SK-N-SH treated with all-trans-retinoic acid at 6 μM for 48 hours (cell line): ENCODE measurements at places on chromosomes 5 and 9.

DNA sequence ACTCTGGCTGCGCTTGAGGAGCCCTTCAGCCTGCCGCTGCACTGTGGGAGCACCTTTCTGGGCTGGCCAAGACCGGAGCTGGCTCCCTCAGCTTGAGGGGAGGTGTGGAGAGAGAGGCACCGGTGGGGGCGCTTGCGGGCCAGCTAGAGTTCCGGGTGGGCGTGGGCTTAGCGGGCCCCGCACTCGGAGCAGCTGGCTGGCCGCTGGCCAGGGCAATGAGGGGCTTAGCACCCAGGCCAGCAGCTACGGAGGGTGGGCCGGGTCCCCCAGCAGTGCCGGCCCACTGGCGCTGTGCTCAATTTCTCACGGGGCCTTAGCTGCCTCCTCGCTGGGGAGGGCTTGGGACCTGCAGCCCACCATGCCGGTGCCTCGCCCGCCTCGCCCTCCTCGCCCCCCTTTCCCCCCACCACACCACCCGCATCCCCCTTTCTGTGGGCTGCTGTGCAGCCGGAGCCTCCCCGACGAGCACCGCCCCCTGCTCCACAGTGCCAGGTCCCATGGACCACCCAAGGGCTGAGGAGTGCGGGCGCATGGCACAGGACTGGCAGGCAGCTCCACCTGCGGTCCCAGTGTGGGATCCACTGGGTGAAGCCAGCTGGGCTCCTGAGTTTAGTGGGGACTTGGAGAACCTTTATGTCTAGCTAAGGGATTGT, 954.5 kb downstream of the DTWD2 start:
- no peak for ATAC-seq

DNA sequence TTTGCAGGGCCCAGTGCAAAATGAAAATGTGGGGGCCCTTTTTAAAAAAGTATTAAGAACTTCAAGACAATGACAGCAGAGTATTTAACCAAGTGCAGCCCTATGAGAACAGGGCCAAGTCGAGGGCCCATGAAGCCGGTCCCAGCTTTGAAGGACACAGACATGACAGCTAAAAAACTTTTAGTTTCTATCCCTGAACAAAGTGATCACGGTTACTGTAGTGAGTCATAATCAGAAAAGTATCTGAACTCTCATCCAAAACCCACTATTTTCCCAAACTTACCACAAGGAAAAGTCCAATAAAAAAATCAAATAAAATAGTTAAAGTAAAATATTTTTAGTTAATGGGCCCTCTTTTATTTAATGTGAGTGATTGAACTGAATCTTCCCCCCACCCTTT, 126.0 kb downstream of the MEF2C start:
- ATAC-seq = no peak

DNA sequence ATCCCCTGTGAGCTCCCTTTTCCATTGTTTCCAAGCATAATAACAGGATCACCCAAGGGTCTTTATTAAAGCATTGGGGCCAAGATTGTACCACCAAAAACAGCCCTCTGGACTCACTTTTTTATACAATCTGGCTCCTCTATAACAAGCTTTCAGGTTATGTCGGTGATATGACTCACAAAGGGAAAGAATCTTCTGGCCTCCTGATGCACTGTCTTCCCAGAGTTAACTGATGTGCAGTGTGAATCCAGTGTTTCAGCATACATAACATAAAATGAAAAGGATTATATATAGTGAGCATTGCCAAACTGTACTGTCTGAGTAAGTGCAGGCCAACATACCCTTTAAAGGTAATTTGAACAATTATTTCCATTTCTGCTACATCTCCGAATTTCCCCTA, 33.9 kb upstream of the MAN2A1 start:
- peak; percentile 72 for ATAC-seq

- ATAC-seq = no peak
These were observed 252.6 kb upstream of the IRX4 start for GRCh38 chr5:2135354-2135753.

GRCh38 chr9:27701016-27701415, 127.7 kb upstream of the C9orf72 start:
- ATAC-seq = no peak

DNA sequence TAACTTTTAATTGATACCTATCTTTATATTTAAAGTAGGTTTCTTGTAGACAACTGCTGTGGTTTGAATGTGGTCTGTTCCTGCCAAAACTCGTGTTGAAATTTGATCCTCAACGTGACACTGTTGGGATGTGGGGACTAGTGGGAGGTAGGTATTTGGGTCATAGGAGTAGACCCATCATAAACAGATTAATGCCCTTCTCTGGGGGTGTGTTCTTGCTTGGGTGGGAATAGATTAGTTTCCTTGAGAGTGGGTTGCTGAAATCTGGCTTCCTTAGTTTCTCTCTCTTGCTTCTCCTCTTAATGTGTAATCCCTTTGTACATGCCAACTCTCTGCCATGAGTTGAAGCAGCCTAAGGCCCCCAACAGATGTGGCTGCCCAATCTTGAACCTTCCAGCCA, 34.6 kb upstream of the IPPK start:
- ATAC-seq = no peak

DNA sequence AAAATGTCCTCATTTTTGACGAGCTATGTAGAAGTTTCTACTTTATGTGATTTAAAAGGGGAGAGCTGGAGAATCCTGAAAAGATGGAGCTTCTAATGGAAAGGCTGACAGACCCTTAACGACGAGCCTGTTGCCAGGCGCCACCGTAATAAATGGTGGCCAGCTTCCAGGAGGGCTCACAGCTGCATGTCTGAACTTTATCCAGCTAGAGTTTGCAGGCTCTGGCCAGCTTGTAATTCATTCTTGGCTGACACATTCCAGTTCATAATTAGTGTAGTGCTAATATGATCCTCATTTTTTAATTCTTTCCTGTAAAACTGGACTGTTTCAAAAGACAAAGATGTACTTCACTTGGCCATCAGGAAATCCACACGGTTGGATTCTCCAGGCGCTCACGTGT, 246.7 kb downstream of the GAS1 start:
- ATAC-seq = peak; percentile 73

GRCh38 chr5:10699281-10699874, 61.7 kb downstream of the DAP start:
- no peak for ATAC-seq

- peak; percentile 36; the same call in 1 of the 3 replicates for ATAC-seq
These were observed 168.0 kb downstream of the CCDC171 start for GRCh38 chr9:15720861-15721260.

DNA sequence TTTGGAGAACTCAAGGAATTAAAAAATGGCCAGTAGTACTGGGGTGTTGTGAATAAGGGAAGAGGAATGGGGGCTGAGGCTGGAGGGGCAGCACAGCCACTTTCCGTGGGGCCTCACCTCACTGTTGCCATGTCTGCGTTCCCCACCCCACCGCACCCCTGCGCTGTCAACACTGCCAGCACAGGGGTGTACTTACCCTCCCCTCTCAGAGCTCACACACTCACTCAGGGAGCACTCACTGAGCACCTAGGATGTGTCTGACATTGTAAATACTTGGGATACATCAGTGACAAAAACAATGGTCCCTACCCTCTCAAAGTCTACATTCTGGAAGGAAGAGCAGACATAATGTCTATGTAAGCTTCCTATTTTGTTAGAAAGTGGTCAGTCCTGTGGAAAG, 3.4 kb upstream of the RPS14 start:
- no peak for ATAC-seq

GRCh38 chr9:16640649-16641048, 229.8 kb downstream of the BNC2 start:
- ATAC-seq = peak; percentile 77

DNA sequence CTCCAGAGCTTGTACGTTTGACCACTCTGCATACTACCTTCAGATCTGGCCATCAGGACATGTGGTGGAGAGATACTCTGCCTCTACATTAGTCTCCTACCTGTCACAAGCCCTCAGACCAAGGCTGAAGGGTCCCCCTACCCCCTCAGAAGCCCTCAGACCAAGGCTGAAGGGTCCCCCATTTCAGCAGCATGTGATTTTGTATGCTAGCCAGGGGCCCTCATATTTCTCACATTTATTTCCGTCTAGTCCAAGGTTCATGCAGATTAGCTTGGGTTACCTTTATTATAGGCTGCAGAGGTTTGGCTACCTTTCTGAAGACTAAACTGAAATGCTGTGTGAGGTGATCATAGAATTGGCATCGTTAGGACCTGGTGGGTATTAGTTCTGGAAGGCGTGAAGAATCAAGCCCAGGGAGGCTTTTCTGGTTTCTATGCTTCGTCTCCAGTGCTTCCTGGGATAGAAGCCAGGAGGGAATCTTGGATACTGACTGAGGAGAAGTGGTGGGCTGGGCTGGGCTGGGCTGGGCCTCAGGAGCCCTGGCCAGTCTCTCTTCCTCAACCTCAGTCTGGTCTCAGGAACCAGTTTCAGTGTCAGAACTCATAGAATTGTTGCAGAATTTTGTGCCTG, 2.8 kb downstream of the SMIM32 start:
- ATAC-seq = no peak

DNA sequence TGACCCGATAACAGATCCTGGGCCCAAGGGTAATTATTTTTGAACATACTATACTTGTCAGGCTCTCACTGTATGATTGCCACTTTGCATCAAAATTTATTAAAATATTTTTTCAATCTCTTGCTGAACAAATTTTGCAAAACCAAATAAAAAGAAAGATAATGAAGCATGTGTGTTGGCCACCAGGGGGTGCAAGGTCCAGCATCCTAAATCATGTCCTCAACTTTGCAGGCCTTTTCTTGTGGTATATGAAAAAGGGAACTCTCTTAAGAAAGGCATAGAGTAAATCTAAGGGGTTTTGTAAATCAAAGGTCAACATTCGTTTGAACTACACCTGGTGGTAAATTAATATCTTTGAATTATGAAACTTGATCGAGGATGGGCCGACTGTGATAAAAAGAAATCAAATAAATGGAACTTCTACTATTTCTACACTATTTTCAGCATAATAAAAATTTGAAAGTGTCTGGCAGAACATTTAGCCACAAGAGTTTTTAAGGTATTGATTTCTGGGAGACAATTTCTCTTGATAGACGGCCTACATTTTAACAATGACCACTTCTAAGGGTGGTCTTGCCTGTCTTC, 676.5 kb downstream of the DMRTA1 start:
- ATAC-seq = peak; percentile 44; the same call in 1 of the 3 replicates

GRCh38 chr5:135857630-135858311, 23.3 kb downstream of the SLC25A48 start:
- ATAC-seq = no peak

DNA sequence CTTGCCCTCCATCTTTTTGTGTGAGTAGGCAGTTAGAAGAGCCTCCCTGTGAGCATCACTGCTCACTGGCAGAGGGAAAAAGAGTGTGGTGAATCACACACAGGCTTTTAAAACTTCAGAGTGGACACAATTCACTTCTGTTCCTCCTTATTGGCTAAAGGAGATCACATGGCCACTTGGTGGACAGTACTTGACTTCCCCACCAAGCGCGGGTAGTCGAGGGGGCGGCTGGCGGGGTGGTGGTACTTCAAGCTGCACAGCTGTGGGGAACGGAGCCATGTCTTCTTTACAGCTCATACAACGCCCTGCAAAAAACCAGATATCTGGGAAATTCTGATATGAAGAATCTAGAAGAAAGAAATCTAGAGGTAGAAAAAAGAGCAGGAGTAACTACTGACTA, 95.4 kb downstream of the PAM start:
- peak; percentile 44 for ATAC-seq

DNA sequence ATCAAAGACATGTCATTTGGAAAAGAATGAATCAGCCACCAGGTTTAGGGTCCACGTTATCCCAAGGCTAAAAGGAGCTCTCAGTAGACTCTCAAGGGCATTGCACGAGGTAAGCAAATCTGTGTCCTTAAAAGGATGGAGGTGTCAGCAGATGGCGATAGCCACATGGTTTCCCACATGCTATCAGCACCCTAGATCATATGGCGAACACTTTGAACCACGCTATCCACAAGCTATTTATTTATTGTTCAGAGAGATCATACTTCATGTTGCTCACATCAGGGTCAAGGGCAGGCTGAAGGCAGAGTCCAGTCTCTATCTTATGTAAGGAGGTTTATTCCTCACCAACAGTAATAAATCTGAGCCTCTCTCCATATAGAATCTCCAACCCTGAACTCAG, 43.7 kb downstream of the CDH6 start:
- peak; percentile 80 for ATAC-seq
